ENCODE measurements at places on chromosomes 1 and 21.

DNA sequence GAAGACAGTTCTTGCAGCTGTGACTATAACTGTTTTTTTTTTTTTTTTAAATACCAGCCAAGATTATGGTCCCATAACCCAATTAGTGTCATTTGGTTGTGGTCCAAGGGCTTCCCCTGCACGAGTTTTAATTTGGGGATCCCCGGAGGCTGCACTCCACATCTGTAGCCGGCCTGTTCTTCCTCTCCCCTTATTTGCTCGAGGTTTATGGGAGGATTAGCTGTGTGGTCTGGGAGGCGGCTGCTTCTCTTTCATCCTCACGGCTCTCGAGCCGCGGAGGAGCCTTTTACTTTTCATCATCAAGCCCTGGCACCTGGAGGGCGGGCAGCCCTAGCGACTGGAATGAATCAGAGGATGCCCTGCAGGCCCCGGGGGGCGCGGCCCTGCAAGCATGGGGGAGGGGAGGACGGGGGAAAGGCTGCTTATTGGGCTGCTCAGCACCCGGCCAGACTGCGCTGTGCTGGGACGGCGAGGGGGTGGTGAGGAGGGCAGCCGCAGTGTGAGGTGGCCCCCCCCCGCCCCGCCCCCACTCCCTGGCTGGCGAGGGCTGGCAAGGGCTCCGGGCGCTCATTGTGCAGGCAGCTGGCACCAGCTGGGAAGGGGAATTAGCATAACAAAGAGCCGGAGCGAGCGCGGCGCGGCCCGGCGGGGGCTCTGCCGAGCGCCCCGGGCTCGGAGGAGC is 18.5 kb downstream of the SERTAD4 start:
- peak; percentile 76 for DNase-seq

GRCh38 chr1:193408782-193409293 is 222.4 kb upstream of the B3GALT2 start:
- DNase-seq: no peak

DNA sequence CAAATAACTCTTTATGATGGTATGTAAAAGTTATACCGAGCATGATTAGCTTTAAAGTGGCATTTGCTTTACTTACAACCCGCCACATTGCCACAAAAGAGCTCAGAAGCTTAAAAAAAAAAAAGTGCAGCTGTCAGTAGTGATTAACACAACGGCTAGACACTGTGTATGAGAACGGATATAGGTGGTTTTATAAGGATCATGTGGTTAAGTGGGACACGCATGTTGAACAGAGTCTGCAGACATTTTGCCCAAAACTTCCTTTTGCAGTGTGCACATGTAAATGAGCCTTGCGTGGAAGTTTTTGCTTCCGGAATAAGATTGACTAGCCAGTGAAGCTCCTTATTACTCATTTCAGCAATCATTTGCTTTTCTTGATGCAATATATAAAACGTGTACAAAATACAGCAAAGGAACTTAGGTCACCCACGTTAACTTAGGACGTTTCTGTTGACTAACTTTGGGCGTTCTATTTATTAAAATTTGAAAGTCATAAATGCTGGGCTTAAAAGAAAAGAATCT is 58.7 kb upstream of the RGS1 start:
- no peak for DNase-seq

DNA sequence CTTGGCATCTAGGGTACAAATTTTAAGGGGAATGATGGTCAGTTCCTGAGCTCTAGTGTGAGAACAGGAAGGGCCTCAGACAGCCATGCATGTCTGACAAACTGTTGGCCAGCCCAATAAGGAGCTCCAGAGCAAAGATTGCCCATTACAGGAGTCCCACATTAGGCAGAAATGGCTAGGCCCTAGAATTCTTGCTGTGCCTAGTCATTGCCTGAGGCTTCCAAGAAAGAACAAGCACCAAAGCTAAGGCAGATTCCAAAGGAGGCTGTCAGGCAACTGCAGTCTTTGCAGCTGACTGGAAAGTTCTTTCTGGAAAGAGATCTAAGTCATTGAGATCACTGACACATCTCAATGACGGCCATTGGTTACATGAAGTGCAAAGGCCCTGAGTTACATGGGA is 3.9 kb upstream of the STIL start:
- DNase-seq: no peak

DNA sequence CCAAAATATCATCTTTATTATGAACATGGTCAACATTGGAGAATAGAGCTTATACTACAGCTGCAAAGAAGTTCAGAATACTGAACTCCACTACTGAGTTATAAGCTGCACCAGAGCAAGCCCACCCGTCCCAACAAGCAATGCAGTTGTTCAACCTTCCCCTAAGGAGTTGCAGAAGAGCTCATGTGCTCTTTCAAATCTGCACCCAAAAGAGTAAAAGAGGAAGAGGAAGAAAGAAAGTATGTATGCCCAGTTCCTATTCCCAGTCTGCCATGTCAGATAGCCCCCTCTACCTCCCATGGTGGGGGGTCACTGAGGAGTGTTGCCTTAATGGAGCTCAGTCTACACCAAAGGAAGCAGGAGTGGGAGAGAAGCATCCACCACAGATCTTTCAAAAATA is 6.9 kb downstream of the C1orf162 start:
- no peak for DNase-seq

DNA sequence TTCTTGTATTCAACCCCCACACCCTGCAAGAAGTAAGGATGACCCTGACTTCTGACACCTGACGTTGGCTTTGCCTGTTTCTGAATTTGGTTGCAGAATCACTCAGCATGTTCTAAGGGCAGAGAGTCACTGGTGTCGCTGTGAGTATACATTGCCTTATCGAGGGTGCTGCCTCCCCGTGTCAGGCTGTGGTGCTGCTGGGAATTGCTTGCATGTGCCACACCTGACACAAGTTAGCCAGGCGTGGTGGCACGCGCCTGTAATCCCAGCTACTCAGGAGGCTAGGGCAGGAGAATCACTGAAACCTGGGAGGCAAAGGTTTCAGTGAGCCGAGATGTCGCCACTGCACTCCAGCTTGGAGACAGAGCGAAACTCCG is 45.9 kb downstream of the WDR4 start:
- peak; percentile 34 for DNase-seq

- DNase-seq: no peak
These were observed 1.1 kb downstream of the COL18A1 start for GRCh38 chr21:45405819-45406762.

DNA sequence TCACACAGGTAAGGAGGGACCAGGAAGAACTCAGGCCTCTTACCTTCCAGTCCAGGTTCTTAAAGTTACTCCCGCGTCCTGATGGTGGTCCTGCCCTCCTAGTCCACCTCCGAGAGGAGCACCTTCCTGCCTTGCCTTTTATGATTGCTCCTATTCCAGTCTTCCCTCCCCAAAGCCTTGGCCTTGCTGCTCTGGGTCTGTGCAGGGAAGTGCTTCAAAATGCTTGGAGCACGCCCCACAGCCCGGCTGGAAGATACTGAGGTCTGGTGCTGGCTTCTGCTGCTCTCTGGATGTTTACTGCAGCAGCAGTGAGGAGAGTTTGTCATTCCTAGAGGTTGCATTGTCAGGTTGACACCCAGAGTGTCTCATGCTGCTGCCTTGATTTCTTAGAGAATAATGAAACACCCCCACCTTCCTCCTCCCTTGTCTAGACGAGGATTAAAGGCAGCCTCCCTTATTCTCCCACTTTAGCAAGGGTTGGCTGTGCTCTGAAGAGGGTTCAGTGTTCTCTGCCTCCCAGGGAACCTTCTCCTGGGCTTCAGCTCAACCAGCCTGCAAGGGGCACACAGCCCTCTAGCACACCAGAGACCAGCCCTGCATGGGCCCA is 142.2 kb upstream of the CACNA1E start:
- no peak for DNase-seq

- DNase-seq: no peak
These were observed 8.9 kb downstream of the XKR8 start for GRCh38 chr1:27968692-27969091.

DNA sequence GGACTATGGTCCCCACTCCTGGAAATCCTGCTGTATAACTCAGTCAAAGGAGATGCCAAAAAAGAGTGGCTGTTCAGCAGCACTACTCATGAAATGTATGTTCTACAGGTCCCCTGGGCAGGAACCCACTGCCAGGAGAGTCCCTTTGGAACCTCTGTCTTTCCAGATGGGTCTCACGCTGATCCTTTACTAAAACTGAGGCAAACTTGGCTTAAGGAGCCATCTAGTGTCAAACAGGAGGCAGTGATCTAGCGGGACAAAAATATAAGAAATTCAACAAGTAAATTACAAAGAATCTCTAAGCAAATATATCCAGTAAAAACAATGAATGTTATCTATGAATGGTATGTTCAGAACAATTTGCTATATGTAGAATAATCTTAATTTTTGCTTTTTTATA is 80.5 kb upstream of the PRMT6 start:
- no peak for DNase-seq

DNA sequence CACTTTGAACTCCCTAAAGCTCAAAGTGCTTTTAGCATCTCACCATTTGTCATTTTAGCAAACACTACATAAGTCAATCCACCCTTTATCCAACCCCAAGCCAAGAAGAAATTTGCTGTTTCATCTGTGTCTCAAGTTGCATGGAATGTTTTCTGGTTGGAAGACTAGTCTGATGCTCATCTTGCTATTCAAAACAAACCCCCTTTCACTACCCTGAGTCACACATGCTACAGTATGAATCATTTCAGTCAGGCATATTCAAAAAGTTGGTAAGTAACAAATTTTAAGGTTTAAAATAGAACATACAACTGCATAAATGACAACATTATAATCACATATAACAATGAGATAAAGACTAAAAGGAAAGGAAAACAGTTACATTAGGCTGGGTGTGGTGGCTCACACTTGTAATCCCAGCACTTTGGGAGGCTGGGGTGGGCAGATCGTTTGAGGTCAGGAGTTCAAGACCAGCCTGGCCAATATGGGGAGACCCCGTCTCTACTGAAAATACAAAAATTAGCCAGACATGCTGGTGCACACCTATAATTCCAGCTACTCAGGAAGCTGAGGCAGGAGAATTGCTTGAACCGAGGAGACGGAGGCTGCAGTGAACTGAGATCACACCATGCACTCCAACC is 38.7 kb downstream of the DSTYK start:
- no peak for DNase-seq

GRCh38 chr1:41740630-41741239 is 178.0 kb downstream of the HIVEP3 start:
- no peak for DNase-seq

- DNase-seq: no peak
These were observed 4.7 kb upstream of the DENND2D start for GRCh38 chr1:111204983-111205713.

DNA sequence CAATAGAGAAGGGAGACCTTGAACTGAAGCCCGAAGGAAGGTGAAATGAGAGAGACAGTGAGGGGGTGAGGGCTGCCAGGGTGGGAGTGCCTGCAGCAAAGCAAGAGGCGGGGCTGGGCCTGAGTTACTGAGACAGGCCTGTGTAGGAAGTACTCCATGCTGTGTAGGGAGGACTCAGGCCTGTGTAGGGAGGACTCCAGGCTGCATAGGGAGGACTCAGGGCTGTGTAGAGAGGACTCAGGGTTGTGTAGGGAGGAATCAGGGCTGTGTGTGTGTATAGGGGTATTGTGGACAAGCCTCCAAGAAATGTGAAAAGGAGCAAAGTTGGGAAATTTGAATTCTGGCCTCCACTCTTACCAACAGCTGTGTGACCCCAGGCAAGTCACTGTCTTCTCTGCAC is 133.8 kb upstream of the CACNA1E start:
- DNase-seq: no peak

DNA sequence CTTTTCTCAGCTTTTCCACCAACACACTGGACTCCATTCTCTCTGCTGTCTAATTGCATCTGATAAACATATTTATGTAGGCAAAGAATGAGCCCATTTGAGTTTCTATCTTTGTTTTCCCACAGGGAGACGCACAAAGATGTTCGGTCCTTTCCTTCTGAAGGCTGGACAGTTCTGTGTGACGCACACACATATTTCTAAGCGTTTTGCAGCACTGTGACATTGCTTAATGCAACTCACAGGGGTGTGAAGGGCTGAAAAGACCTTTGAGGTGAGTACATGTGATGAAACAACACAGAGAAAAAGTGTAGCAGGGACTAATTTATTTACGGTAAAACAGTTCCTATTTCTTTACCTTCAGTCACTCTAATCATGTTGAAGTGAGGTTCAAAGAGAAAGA is 323.1 kb upstream of the RUNX1 start:
- DNase-seq: no peak

DNA sequence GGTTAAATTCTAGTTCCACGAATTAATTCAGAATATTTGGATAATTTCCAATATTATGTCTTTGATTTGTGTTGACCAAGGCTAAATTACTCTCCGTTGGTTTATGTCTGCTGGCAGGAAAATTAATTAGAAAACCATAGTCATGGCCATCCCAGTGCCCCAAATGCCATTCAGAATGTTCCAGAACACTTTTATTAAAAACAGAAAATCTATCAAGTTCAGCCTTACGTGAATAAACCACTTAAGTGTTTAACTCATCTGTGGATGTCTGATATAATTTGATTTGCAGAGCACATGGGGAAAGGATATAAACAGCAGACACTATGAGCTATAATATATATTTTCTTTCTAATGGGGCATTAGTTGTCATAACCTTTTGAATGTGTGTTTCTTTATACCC is 480.7 kb downstream of the MRPL39 start:
- no peak for DNase-seq

DNA sequence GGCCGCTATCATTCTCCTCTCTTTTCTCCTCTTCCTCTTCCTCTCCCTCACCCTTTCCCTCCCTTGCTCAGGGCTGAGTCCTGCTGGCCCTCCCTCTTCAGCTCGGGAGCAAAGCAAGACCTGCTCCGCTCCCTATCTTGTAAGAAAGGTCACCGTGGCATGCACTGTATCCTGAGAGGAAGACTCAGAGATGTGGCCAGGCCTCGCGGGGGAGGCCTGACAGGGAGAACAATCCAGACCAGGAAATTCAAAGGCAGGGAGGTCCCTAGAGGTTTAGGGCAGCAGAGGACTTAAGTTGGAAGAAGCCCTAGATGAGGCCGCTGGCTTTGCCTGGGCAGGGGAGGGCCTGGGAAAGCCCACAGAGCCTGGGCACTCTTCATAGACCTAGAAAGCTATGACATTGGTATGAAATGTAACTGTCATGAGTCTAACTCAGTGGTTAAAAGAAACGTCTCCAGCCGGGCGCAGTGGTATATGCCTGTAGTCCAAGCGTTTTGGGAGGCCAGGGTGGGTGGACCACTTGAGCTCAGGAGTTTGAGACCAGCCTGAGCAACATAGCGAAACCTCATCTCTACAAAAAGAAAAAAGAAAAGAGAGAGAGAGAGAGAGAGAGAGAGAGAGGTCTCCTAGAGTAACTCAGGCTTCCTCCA is 14.6 kb upstream of the PTAFR start:
- no peak for DNase-seq

DNA sequence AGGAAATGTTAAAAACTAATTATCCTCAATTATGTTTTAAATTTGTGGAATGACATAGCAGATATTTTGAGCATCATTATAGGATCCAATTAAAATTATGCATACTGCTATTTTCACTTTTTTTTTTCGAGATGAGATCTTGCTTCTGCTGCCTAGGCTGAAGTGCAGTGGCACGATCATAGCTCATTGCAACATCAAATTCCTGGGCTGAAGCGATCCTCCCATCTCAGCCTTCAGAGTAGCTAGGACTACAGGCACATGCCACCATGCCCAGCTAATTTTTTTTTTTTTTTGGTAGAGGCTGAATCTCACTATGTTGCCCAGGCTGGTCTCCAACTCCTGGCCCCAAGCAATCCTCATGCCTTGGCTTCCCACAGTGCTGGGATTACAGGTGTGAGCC is 11.3 kb upstream of the SLC1A7 start:
- DNase-seq: no peak

Measured in caudate nucleus (tissue), 63 donors.